ENCODE measurements at places on chromosomes 7 and 10.

GRCh38 chr7:131369354-131369753 is 41.7 kb downstream of the MKLN1 start:
- no peak for DNase-seq

DNA sequence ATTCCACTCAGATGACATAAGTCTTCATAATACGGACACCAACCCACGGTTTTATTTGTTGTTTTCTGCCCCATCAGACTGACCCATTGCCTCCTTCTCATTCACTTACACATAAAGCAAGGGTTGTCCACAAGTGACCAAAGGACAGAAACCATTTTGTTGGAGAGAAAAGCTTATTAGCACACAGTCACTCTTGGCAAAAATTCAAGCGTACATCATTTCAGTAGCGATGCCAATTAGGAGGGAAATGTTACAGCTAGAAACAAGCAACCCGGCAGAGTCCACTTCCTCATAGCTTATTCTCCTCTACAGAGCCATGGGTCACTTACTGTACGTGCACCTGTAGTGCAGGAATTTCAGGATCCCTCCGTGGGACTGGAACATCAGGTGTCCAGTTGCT is 23.0 kb downstream of the ABLIM1 start:
- no peak for DNase-seq

- no peak for DNase-seq
Measured at GRCh38 chr10:71729161-71729636, 9.6 kb upstream of the C10orf105 start.

DNA sequence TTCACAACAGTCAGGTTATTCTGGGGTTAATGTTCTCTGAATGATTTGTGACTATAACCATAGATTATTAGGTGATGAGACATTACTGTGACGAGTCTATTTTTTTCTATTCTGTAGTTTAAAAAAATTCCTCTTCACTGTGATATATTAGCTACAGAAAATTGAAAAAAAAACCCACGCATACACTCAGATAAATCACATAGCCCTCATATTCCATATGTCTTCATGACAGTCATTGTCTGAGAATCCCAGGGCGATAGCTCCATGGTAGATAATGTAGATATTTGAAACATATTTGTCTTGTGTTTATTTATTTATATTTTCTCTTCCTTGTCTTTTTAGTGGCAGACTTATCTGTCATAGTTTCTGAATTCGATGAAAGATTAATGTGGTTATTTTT is 110.0 kb downstream of the CAMK1D start:
- DNase-seq = no peak

- DNase-seq = no peak
Measured at GRCh38 chr10:47077386-47077785, 166.2 kb downstream of the PTPN20 start.

GRCh38 chr10:47408606-47409005 is 24.5 kb upstream of the ZNF488 start:
- no peak for DNase-seq

DNA sequence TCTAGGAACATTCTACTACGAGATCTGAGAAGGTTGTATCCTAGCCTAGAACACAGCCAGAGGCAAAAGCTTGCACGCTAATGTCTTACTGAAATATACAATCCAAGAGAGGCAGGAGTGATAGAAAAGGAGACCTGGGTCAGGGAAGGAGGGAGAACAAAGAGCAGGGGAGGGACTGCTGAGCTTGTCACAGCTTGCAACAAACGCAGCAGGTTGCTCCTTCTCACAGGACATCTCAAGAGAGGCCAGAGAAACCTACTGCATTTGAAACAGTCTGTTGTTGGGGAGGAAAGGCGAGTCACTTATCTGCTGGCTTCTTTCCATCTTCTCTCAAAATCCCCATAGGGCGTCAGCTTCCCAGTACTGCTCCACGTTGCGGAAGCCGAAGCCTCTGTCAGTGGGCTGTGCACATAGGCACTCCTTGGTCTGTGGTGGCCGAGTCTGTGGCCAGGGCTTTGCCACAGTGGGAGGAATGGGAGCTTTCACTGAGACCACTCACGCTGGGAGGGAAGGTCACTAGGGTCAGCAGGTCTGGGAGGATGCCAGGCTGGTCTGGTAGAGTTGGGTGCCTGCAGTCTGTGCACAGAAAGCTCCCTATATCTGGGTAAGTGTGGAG is 25.8 kb upstream of the GPNMB start:
- DNase-seq = no peak

DNA sequence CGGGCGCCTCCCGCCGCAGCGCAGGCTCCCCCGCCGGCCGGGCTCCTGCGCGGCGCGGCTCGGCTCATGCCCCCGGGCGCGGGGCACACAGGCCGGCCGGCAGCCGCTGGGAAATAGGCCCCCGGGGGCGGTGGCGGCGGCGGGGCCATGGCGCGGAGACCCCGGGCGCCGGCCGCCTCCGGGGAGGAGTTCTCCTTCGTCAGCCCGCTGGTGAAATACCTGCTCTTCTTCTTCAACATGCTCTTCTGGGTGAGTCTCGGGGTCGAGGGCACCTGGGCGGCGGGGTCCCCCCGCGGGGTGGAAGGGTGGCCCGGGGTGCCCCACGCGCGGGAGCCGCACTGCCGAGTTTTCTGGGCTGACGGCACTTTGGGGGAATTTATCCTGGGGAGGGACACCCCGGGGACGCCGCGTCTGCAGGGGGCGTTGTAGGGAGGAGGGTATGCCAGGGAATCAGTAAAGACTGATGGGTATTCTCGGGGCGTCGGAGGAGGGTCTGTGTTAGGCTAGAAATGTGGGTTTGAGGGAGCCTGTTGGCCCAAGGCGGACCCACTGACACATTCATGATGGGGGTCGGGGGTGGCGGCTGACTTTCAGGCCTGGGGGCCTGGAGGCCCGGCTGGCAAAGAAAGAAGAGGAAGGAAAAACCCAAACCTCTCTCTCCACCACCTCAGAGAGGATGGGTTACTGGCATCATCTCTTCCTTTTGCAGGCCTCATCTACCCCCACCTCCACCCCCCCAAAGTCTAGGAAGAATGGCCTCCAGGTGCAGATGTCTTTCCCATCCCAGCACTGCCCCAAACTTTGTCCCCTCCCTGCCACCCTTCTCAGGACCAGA is 544 bp downstream of the TSPAN33 start:
- no peak for DNase-seq

All from neural crest cell (in vitro differentiated cells).